SJSA1 (cell line): ENCODE measurements at places on chromosomes 3 and 15. TPM values are rescaled to one million over a fixed set of nuclear protein-coding genes. Genes with fewer than 3 reads are reported as not detected.

ZNF774 gene
- total RNA-seq: 0.66 and 4.1 TPM in 2 replicates

- H3K27me3 ChIP-seq: no peaks in the 10 kb centered on the region
- H3K4me1 ChIP-seq: peaks cover 63% of the 10 kb centered on the region
- no peak for DNase-seq
Observed at GRCh38 chr3:133588035-133588434, 14.5 kb downstream of the CDV3 start.

GRCh38 chr3:141070727-141071357 lies 19.7 kb downstream of the SPSB4 start:
- no peak overlapping the region for H3K4me3 ChIP-seq
- H3K27me3 ChIP-seq: no peaks in the 10 kb centered on the region
- no peaks in the 10 kb centered on the region for H3K36me3 ChIP-seq

DNA sequence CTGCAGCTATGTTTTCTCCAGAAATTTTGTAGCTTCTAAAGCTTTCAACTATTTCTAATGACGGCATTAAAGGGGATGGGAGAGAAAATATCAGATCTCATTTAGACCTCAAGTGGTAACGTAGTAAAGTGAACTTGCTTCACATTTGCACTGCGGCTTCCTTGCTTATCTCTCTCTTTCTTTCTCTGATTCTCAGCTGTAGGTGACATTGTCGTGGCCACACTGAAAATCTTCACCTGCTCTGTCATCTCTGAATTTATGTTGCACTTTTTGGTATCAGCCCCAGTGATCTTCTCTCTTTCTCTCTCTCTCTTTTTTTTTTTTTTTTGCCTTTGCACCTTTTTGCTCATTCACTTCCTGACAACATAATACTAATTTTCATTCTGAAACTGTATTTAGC lies 254.1 kb upstream of the SATB1 start:
- no peaks in the 10 kb centered on the region for H3K27me3 ChIP-seq
- no peak for DNase-seq
- H3K36me3 ChIP-seq: no peaks in the 10 kb centered on the region
- H3K4me3 ChIP-seq: no peak overlapping the region
- H3K27ac ChIP-seq: no peak overlapping the region

- no peaks in the 10 kb centered on the region for H3K27me3 ChIP-seq
- H3K4me3 ChIP-seq: no peak overlapping the region
- DNase-seq: no peak
- H3K36me3 ChIP-seq: no peaks in the 10 kb centered on the region
- H3K4me1 ChIP-seq: peaks cover 23% of the 10 kb centered on the region
Observed at GRCh38 chr3:119729996-119730395, 27.2 kb downstream of the CFAP91 start.

DNA sequence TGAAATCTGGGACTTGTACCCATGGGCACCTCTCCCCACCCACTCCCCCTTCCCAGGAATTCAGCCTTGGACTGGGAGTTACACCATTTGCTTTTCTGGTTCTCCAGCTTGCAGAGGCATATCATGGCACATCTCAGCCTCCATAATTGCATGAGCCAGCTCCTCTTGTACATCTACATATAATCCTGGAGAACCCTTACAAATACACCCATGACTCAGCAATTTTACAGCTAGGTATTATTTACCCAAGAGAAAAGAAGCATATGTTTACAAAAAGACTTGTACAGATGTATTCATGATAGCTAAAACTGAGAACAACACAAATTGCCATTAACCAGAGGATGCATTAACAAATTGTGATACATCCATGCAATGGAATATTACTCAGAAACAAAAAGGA lies 58.4 kb downstream of the RPLP1 start:
- H3K27me3 ChIP-seq: no peaks in the 10 kb centered on the region; the same call in 1 of the 2 replicates
- H3K27ac ChIP-seq: no peak overlapping the region
- no peak overlapping the region for H3K4me3 ChIP-seq
- DNase-seq: no peak
- peaks cover 20% of the 10 kb centered on the region for H3K4me1 ChIP-seq
